ENCODE measurements at places on chromosomes 2 and 18.

DNA sequence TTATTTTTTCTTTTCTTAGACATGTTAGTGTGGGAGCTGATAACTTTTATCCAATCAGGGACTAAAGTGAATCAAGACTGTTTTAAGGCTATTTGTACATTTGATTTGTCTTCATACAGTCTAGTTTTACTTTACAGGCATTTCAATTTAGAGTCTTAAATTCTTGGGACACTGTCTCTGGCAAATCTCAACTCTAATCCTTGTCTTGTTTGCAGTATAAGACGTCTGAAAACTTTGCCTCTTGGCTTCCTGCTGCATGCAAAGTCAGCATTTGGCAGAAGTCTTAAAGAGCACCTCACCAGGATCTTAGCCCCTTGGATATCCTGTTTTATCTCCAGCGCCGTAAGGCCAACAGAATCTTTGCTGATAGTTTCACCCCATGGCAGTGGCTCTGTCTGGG is 30.3 kb downstream of the SPOPL start:
- no peak for DNase-seq

- no peak for DNase-seq
Observed at GRCh38 chr2:165818920-165819319, 24.9 kb upstream of the GALNT3 start.

GRCh38 chr18:1090758-1091157 is 186.1 kb downstream of the ADCYAP1 start:
- DNase-seq: no peak

GRCh38 chr2:105261061-105261460 is 19.5 kb downstream of the GPR45 start:
- no peak for DNase-seq

- DNase-seq: no peak
Observed at GRCh38 chr2:222776792-222777191, 84.0 kb upstream of the ACSL3 start.
